Effector CD8-positive, alpha-beta T cell (primary cell): ENCODE measurements at places on chromosomes 11 and 22.

- no peak for DNase-seq
These were observed 1311.3 kb downstream of the FAM181B start for GRCh38 chr11:81422402-81422801.

DNA sequence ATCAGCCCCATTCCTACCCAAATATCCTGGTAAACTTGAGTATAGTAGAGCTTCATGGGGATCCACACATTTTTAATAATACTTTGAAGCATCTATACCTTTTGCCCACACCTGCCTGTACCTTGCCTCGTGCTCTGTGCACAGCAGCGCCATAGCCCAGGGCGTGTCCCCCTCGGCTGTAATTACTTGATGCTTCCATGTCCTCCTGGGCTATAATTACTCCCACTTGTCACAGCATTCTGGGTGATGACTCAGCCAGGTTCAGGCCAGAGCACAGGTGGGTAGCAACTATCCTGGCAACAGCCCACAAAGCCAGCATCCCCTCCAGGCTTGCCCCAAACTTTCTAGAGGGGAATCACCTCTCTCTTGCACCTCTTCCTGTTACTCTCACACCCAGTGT lies 23.7 kb upstream of the SLC36A4 start:
- no peak for DNase-seq

DNA sequence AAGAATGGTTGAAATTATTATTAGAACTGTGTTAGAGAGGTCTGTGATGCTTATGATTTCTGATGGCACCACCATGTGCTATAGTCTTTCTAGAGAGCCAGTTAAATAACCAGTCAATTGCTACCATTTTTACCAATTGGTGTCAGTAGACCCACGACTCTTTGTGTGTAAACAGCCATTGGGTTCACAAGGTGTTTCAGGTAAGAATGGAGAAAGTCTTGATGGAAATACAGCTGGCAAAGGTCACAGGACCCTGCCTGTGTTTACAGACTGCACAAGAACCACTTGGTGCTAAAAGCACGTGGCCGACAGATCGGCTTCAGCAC lies 30.5 kb upstream of the OR10G7 start:
- DNase-seq, result no peak

DNA sequence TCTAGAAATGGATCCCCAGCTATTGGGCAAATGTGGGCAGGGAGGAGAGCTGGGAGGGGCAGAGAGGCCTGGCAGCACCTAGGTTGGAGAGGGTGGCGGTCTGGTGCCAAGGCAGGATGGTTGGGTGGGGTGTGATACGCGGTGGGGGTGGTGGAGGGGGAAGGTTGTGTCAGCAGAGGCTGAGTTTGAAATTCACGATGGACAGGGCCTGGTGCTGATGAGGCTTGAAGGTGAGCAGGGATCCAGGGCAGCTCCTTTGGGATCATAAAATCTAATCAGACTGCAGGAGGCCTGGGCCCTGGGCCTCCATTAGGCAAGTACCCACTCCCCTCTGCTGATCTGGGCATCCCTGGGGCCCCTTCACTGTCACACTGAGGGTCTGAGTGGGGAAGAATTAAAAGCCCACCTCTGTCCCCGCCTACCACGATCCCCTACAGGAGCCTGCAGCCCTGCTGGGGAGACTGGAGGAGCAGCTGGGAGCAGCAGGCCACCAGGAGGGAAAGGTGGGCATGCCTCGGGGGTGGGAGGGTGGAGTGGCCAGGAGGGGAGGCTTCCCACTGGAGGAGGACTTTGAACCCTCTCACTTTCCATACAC lies 24.0 kb downstream of the IGLL1 start:
- DNase-seq, result no peak

DNA sequence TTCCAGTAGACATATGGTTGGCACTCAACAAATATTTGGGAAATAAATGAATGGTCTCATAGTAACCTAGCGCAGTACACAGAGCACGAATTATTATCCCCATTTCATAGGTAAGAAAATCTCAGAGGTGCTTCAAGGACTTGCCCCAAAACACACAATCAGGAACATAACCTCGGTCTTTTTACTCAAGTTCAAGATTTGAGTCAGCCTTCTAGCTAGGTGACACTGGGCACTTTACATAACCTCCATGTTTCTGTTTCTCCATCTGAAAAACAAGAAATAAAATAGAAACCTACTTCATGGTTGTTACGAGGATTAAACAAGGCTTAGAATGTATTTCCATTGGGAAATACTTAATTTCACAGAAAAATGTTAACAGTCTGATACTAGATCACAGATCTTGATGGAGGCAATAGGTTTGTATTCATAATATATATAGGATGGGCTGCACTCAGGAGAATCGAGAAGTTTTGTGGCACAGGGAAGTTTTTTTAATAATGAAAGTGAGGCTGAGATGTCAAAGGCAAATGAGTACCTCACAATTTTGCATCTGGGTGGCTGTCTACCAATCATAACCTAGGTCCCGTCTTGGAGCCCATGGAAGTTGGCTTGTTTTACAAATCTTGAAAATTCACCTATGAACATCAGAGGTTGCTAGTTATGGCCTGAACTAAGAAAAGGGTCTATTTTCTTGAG lies 147.4 kb upstream of the ZC3H12C start:
- DNase-seq, result no peak

DNA sequence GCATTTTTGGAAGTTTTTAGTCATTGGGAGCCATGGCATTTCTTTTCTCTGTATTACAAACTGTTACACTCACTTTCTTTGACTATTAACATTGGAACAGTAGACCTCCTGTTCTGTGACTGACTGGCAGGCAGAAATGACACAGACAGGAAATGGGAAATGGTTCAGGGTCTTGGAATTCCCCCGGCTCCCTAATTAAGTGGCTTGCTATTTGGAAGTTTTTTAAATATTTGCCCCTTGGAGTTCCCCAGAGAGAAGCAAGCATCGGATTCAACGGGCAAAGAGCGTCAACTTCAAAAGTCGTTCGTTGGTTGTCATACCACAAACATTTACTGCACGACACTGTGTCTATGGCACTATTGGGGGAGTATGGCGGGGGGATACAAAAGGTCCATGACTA lies 1.1 kb upstream of the BIRC2 start:
- peak; percentile 9 for DNase-seq

DNA sequence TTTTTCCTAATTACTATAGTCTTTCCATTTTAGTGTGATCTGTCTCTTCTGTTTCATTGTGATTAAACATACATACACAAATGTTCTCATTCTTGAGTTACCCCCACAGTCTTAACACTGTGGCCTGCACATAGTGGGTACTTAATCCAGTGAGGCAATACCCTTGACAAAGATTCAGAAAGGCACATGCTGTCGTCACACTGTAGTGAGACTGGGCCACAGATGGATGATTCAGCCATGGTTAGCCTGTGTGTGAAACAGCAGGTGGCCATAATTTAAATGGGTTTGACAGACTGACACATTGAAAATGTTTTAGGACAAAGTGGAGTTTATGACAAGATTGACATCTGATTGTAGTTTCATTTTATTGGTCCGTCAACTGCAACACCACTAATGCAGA lies 313.1 kb downstream of the C11orf87 start:
- DNase-seq, result no peak

DNA sequence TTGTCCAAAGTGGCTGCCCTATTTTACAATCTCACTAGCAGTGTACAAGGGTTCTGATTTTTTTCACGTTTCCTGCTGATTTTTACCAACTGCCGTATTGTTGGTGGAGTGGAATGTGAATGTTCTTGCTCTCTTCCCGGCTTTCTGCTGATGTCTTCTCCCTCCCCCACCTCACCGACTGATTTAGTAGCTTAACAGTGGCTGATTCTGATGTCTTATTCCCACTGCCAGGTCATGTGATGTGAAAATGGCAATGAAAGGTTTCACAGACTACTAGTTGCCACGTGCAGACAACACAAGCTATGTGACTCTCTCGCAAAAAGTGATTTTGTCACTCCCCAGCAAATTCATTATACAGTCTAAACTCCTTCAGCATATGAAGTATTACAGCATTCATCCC lies 17.3 kb upstream of the NEU3 start:
- no peak for DNase-seq

- DNase-seq, result no peak
These were observed 137.3 kb downstream of the CACNA1I start for GRCh38 chr22:39707816-39708215.

DNA sequence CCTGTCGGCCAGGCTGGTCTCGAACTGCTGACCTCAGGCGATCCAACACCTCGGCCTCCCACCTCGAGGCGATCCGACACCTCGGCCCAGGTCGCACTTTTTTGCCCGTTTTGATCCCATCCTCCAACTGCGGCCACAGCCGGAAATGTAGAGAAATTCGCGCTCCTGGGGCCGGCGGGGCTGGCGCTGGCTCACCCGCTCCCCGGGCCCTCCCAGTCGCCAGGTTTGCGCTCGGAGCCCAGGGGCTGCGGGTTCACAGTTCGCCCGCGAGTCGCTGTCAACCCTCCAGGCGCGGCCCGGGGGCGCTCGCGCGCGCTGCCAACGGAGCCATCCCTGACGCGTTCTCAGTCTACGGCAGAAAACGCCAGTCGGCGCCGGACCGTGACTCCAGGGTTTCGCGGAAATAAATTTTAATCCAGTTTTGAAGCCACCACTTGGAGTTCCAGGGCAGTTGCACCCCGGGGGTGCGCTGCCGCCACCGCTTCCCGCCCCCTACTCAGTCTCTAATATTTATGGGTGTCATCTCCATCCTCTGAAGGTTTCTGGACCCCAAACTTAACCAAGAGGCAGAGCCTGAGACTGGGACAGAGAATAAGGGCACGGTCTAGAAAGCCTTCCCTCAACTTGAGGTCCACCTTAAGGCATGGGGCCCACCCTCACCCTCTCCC lies 1.5 kb upstream of the KLHDC7B start:
- peak; percentile 57 for DNase-seq

- no peak for DNase-seq
These were observed 105.0 kb upstream of the SESN3 start for GRCh38 chr11:95335989-95336388.

DNA sequence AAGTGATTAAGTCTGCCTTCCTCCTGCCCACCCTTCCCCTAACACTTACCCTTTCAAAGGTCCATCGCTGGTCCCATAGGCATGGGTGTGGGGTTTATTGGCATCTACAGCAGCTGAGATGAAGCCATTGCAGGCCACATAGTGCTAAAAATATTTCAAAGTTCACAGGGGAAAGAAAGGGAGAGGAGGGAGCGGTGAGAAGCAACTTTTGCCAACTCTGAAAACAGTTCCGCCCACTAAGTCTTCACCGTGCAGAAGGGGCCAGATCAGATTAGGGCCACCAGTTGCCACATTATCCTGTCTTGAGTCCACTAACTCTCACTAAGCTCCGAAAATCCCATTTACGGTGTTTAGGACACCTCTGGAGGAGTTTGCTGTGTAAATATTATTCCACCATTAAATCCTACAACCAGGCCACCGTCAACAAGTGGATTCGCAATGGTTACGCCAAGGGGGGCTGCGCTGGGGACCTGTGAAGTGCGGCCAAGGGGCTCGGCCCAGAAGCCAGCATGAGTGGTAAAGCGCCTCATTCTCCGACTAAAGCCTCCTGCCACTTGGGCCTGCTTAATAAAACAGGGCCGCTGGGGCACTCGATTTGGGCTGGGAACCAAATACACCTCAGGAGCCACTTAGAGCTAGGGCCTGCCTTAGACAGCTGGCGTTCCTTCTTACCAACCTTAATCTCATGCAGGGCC lies 534.9 kb downstream of the MIAT start:
- no peak for DNase-seq

DNA sequence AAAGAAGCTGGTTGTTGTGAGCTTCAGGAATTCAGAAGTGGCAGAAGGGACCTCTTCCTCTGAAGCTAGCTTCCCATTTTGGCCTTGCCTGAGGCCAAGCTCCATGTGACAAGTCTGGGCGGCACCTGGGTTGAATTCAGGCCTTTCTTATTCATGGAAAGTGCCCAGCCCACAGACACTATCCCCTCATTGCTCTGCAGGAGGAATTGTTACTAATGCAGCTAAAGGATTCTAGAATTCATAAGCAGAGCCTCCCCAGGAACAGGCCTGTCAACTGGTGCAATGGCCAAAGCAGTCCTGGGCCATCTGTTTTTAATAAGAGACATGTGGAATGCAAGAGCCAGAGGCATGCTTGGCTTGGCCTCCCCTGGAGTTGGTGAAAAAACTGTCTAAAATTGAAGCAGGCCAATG lies 71.4 kb downstream of the SLC1A2 start:
- no peak for DNase-seq

DNA sequence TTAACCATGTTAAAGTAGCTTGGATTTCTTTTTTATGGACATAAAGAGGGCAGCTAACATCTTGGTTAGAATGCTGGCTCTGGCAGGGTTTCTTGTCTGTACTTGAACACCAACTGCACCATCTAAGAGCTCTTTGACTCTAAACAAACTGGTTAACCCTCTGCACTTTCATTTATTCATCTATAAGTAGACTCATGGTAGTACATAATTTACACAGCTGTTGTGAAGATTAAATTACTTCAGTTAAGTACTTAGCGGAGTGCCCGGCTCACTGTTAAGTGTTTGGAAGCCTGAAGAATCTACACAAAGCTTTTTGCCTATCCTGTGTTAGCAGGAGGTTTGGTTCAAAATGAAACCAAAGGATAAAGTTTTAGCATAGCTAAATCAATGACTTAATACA lies 846.2 kb upstream of the API5 start:
- no peak for DNase-seq

DNA sequence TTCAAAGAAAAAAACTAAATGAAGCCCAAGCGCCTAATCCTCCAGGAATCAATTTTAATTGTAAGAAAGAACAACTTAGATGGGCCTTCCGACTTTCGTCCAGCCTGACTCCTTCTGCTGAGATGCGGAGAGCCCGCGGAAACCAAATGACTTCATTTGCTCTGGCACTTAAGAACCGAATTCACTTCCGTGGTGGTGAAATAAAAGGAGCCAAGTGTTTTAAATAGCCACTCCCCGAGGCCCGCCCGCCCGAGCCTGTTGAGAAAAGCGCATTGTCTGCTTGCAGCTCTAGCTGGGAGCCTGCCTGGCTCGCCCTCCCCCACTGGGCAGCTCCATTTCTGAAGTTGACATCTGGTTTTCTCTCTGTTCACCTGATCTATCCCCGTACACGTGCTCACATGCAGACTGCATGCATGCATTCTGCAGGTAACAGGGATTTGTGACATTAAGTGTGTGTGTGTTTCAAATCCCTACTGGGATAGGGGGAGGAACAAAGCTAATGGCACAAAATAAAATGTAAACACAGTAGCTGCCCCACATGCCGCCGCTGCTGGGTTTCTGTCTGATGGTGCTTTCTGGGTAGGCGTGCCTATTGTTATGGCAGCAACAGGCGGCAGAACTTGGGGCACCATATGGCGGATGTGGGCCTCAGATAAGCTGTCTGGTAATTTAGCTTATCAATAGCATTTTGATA lies 6.2 kb downstream of the TEAD1 start:
- DNase-seq, result no peak
